ENCODE measurements at places on chromosomes 16 and 17.

- DNase-seq: no peak
Measured at GRCh38 chr16:85195900-85196772, 83.9 kb upstream of the CIBAR2 start.

DNA sequence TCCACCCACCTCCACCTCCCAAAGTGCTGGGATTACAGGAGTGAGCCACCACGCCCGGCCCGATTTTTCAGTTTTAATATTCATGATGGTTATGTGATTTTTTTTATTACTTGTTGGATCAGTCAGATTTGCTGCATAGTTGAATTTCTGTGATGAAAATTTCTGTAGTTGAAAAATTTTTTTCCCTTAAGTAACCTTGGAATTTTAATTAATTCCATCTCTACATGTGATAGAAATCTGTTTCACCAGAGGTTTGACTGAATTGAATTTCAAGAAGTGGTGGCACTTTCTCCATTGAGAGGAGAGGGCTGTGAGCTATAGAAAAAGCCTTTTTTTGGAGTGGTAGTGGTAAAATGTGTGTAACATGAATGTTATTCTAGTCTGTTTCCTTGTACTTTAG is 24.7 kb downstream of the WIPF2 start:
- no peak for DNase-seq

DNA sequence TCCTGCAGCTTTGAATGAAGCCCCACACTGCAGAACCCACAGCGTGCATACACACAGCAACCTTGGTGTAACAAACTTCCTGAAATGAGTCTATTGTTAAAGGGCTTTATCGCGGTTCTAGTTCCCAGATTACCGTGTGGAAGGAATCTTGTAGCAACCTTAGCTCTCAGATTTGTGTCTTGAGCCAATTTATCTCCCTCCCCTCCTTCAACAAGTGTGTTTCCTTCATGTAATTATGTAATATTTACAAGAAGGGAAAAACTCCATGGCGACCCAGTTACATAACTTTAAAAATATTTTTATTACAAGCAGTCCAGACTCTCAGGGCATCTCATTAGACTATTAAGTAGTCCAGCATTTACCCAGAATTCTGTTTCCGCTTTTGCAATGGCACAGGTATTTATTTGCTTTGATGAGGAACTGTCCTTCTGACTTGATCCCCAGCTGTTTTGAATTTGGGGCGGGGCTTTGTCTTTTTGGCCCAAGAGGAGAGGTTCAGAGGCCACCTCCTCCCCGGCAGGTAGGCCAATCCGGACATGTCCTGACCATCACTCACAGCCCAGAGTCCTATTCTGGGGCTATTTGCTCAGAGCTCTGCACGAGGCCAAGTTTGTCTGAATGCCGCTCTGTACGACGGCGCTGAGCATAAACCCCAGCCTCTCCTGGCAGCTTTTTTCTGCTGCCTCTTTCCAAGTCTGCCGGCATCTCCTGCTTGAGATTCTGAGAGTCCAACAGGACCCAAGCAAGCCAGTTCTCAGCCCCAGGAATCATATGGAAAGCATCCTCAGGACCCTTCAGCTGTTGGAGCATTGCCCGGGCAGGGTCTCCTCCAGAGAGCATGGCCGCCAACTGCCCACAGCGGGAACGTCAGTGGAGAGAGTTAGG is 35.6 kb downstream of the CLEC16A start:
- no peak for DNase-seq

- no peak for DNase-seq
Measured at GRCh38 chr16:3766177-3766576, 48.9 kb upstream of the TRAP1 start.

GRCh38 chr17:4232168-4232813 is 31.5 kb downstream of the ANKFY1 start:
- DNase-seq: no peak

- no peak for DNase-seq
Measured at GRCh38 chr16:79276501-79276900, 324.0 kb downstream of the MAF start.

- DNase-seq: no peak
Measured at GRCh38 chr16:68083239-68083781, 1.9 kb upstream of the NFATC3 start.

DNA sequence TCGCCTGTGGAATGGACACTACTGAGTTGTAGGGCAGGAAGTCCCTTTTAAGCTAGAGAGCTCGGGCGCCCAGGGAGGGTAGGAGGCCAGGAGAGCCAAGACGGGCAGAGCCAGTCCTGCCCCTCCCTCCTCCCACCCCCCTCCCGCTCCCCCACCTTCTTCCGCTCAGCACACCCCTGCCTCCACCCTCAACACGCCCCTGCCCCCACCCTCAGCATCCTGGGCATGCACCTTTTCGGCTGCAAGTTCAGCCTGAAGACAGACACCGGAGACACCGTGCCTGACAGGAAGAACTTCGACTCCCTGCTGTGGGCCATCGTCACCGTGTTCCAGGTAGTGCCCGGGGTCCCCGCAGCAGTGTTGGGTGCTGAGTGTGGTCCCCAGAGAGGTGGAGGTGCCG is 18.3 kb downstream of the TPSG1 start:
- DNase-seq: peak; percentile 46

DNA sequence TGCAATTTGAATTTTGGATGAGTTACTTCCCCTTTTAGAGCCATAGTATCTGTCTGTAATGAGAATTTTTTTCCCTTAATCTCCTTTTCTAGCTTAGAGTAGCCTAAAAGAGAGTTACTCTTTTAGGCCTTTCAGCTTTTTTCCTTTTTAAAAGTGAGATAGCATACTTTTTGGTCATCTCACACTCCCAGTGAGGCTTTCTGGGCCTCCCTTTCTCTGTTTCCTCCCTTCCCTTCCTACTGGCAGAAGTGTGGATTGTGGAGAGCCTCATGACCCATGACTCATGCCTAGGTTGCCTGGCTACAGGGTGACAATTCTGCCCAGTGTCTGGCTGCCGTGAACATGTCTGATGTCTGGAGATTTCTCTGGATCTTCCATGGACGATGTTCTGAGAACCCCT is 15.2 kb downstream of the KRT23 start:
- DNase-seq: no peak

Data from CD4-positive, alpha-beta T cell treated with Interleukin-6 for 4 hours (primary cell).